ELF-1 (cell line): ENCODE measurements at places on chromosomes 4 and X.

DNA sequence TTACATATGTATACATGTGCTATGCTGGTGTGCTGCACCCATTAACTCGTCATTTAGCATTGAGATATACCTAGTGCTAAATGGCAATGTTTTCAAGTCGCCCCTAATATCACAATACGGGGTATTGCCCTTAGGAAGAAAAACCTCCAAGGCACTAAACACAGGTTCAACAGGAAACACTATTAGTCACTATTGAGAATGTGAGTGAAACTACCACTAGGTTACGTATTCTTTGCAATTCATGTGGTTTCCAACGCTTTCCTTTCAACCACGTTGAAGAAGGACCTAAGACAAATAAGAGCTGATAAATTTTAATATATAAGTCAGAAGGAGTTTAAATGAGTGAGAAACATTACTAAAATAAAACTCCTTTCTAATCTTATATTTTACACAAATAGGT is 134.7 kb upstream of the SPANXN4 start:
- no peak for DNase-seq

- no peak for DNase-seq
Observed at GRCh38 chrX:153878345-153878744, 7.6 kb downstream of the L1CAM start.

- no peak for DNase-seq
Observed at GRCh38 chr4:112953262-112953661, 96.2 kb upstream of the ANK2 start.

- no peak for DNase-seq
Observed at GRCh38 chrX:9758021-9758638, 7.5 kb downstream of the GPR143 start.

DNA sequence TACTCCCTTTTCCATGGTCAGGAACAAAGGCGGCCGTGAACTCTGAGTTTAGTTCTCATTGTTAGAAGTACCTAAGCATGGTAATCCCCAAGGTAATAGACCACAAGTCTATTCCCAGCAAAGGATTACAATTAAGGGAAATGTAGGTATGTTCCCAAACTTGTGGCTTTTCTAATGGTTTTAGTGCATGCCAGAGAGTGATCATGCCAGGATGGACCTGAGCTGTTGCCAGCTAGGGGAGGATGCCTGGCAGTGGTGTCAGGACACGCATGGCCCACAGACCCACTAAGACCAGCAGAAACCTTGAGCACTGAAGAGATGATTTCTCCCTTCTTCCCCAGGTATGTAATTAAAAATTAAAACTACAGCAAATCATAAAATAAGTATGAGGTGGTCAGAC is 60.8 kb downstream of the COQ2 start:
- DNase-seq: no peak

- no peak for DNase-seq
Observed at GRCh38 chr4:40688446-40689095, 58.9 kb upstream of the RBM47 start.
